Esophagus squamous epithelium (tissue), 5 donors: ENCODE measurements at places on chromosomes 11 and 22.

DNA sequence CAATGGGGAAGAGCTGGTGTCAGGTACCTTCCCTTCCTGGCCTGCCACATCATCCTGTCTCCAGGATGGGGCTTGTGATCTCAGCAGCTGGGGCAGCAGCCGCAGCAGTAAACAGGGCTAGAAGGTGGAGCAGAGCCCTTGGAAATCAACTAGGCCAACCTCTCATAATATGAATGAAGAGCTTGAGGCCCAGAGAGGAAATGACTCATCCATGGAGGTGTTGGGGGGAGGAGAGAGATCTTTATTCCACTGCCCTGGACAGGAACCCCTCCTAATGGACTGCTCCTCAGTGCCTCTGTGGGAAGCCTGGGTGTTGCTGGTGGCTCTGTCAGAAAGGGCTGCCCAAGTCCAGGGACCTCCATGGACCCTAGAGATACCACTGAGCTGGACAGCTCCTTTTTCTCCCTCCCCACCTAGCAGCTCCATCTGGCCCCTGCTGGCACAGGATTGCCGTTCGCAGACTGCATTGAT is 111.8 kb downstream of the OSBP2 start:
- no peak for DNase-seq

DNA sequence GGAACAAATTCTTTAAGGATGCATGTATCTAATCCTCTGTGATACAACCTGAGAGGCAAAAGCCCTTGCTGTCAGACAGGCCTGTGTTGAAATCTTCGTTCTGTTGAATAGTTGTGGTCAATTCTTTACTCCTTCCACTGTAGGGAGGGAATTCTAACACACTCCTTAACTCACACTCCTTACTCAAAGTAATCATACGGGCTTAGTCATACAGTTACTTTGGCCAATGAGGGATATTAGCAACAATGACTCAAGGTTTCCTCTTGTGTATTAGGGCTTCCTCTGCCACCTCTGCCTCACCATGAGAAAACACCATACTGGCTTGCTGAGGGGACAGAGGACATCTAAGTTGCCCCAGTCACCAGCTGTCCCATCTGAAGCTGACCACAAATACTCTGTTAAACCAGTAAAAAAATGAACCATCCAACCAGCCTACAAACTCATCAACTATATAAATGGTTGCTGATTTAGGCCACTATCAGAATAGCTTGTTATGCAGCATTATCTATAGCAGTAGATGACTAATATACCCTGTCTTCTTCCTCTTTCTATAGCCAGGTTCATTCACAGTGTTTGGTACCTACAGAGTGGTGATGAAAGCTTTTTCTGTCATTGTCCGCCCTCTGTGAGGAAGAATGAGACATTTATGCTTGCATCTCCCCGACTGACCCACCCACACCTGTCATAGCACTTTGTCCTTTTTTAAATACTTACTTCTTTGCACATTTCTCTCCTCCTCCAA is 322.8 kb upstream of the SYN3 start:
- DNase-seq, result no peak

DNA sequence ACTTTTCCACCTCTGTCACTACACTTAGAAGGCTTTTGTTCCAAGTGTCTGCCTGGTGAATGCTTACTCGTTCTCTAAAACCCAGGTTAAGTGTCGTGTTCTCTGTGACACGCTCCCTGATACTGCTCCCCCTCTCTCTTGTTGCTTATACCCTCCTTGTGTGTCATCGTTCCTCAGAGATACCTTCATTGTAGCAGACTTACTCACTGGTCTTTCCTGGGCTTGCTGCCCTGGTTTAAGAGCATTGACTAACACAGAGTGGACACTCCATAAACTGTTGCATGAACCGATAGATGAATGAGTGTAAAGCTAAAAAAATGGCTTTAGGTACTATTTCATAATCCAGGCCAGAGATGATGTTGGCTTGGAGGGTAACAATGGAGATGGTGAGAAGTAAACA is 171.3 kb downstream of the GRIK4 start:
- DNase-seq, result no peak

- DNase-seq, result no peak
Measured at GRCh38 chr22:40156001-40156516, 21.7 kb upstream of the TNRC6B start.

DNA sequence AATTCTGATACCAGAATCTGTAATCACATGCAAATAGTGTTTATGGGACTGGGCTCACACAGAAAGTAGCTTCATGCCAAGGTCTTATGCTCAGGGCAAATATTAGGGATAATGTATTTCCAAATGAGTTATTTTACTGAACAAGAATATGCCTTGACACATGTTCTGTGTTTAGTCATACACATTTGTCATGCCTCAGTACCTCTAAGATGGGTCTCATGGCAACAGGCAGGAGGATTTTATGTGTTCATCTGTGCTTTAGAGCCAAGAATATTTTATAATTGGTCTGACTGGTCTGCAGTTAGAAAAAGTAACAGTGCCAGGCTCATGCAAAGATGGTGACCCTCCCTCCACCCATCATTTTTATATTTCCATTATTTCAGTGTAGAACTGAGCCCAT is 49.1 kb downstream of the JAM3 start:
- no peak for DNase-seq

DNA sequence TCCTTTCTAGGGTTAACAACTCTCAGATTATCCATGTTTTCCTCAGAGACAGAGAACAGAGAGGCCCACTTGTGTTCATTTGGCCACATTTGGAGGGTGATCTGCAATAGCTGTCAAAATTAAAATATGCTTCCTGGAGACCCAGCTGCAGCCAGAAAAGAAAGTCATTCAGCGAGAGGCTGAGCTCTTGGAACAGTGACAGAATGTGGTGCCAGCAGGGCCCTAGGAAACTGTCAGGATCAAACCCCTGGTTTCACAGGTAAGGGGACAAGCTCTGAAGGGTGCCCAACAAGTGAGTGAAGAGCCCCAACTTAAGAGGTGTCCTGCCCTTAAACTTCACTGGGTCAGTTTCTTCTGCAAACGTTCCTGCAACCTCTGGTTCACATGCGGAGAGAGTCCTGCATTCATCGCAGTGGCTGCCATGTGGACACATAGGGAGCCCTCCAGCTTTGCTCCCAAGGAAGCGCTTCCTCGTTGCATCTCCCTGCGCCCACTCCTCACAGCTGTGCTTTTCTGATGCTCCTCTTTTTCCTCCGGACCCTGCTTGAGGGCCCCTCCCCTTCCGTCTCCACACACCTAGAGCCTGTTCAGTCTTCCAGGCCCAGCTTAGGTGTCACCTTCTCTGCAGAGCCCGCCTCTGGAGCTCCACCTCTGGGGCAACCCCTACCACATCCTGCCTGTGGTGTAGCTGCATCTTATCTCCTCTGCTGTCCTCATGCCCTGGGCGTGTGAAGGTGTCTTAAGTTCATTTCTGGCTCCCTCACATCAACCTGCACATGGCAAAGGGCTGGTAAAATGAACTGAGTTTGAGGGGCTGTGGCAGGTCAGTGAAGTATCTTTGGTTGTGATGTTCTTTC is 3.9 kb downstream of the UCP3 start:
- DNase-seq, result no peak
